C1 segment of cervical spinal cord (tissue), 14 donors: ENCODE measurements at places on chromosomes 5 and 9.

DNA sequence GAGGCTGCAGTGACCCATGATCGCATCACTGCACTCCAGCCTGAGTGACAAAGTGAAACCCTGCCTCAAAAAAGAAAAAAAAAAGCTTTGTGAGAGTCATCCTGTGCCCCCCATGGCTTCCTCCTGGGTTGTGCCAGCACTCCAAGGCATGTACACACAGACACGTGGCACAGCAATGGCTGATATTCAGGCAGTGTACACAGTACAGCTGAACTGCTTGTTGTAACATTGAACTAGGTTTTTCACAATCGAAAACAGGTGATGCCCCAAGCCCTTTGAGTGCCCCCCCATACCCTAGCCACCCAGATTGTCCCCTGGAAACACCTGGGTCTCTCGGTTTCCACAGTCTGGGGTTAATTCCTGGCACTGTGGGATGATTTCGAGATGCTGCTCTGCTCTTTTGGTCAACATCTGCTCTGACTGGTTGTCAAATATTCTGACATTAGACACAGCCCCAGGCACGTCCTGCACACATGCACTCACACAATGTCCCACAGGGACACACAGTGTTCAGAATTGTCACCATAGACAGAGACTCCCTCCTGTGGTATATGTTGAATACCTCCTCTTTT lies 9.2 kb downstream of the SPINK4 start:
- DNase-seq: no peak

GRCh38 chr9:100350188-100350587 lies 2.6 kb downstream of the TEX10 start:
- DNase-seq: no peak

DNA sequence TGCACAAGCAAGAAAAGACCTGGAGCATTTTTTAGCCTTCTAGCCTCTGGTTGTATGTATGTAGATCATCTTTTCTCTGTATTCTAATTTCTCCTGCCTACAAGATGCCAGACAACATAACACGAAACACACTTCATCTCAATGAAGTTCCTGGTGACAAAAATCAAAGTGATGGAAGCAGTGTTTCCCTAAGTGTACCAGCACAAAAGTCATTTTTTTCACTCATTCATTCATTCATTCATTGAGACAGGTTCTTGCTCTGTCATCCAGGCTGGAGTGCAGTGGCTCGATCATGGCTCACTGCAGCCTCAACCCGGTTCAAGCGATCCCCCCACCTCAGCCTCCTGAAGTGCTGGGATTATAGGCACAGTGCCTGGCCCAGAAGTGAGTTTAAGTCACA lies 71.5 kb upstream of the SAP30L start:
- DNase-seq: no peak

GRCh38 chr5:149418910-149419531 lies 39.9 kb upstream of the IL17B start:
- DNase-seq: no peak

DNA sequence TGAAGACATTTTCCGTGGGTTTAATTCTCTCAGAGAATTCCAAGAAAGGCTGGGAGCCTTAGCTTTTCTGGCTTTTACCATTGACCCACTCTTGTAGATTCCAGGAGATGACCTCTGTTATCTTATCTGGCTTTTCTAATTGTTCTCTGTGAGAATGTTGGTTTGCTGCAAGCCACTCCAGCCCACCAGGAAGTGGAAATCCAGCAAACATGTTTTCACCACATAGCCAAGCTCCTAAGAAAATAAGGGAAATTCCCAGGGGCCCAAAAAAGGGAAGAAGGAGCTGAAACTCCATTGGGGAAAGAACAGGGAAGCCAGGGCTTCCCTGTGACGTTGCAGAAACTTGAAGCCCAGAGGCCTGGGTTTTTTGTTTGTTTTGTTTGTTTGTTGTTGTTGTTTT lies 19.7 kb downstream of the GPR107 start:
- DNase-seq: no peak

DNA sequence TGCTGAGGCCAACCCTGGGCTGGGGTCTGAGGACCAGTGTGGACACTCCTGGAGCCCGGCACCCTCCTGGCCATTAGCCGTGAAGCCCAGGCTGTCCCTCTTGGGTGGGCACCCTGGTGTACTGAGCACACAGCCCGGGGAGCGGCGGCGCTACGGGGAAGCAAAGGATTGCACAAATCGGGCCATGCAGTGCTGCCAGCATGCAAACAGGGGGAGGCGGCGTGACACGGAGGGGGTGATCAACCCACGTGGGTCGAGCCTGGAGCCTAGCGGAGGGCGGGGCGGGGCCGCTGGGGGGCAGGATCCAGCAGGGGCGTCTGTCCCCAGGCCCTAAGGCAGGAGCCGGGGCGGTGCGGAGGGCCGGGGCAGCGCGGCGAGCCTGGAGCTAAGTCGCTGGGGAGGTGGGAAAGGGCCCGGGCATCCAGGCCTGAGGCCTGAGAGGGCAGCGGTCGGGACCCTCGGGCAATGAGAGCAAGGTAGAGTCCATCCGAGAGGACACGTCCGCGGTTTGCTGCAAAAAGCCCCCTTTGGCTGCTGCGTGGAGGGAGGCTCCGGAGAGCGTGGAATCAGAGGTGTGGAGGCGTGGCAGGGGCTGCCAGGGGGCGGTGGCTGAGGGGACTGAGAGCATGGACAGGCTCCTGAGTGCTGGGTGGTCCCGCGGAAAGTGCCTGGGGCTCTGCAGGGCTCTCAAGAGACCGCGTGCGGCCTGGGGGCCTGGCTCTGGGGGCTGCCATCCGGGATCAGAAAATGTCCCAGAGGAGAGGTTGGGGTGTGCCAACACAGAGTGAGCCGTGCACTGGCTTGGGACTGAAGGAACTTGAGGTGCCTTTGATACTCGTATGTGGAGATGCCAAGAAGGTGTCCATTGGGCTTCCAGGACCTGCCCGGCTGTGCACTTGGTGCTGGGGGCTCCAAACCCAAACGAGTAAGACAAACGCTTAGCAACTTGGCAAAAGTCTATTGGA lies 94.2 kb downstream of the BARX1 start:
- DNase-seq: no peak

DNA sequence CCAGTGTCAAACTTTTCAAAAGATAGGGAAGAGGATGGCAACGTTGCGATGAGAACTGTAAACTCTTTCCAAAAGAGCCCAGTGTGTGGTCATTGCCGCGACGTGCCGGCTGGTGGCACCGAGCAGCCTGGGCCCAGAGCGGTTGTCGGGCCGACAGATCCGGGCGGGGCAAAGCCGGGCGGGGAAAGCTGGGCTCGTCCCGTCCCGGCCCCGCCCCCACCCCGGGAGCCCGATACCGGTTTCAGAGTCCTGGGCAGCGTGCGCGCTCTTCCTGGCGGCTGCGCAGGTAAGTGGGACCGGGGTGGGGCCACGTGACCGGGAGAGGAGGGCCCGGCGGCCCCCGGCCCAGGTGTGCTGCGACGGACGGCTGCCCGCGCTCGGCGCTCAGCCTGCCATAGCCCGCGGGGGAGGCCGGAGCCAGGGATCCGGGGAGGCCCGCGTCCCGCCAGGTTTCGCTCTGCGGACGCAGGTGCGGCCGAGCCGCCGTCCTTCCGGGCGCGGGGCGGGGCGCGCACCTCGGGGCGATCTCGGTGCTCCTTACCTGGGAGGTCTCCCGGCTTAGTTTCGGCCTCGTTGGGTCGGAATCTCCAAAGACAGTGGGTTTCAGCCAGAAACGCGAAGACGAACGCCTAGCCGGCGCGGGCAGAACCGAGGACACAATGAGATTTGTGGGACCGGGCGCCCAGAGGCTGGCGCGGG lies at the start of gene MARVELD2:
Gene MARVELD2 (plus strand): TSS at position 232 of the 699 bp plus-strand sequence. CDS start 4,270 bp downstream, outside the sequence.
- no peak for DNase-seq

DNA sequence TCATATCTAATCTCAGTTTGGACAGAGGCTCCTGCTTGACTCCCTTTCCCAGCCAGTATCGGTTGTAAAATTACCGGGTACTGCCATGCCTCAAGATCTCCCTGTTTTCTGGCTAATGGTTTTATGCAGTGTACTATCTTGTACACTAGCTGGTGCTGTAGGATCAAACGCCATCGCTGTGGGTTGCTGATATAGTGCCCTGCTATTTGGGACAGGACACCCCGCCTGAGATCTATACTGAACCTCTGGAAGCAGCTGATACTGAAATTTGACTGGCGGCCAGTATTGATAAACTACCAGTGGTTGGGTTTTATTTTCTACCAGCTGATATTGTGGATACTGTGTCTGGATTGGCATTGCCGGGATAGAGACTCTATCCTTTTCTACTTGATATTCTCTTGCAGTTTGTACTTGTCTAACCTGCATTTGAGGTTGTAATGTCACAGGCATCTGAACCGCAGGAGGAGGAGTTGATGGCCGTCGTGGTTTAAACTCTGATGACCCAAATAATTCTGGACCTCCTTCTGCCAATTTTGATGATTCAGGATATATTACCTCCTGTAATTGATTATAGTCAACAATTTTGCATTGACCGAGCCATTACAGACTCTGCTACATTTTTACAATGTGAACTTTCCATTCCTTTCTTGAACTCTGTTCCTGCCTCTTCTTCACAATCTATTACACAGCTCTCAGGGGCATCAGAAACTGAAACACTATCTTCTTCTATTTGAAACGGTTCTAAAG lies 112.5 kb upstream of the LARP1 start:
- no peak for DNase-seq

GRCh38 chr9:75063556-75064305 lies 24.2 kb downstream of the NMRK1 start:
- DNase-seq: no peak

DNA sequence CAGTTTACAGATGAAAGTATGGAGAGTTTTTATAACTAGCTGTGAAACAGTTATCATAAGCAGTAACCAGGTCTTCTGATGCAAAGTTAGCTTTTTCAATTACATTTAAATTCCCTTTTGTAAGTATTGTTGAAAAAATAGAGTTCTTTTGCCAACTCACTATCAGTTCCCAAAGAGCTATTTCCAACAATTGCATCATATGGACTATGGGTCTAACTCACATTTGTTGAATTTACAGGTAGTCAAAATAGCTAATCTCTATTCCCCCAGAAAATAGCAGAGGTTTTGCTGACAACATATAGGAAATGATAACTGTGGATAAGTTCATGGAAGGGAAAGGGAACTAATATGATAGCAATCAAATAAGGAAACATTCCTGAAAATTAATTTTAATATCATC lies 1.4 kb downstream of the SPINK1 start:
- DNase-seq: no peak

GRCh38 chr9:95085036-95085770 lies 232.3 kb downstream of the FANCC start:
- DNase-seq: no peak

DNA sequence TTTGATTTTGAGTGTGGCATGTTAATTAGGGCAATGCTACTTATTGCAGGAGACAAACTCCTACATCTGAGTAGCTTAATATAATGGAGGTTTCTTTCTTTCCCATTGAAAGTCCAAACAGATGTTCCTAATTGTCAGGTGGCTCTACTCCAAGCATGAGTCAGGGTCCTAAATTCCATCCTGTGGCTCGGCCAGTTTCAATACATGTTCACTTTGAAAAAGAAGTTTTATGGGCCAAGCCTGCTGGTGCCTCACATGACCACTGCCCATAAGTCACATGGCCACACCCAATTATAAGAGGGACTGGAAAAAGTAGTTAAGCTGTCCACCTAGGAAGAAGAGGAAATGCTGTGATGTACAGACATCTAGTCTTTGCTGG lies 170.4 kb downstream of the ARRDC3 start:
- no peak for DNase-seq

GRCh38 chr5:181185560-181185959 lies 19.4 kb downstream of the TRIM7 start:
- no peak for DNase-seq

DNA sequence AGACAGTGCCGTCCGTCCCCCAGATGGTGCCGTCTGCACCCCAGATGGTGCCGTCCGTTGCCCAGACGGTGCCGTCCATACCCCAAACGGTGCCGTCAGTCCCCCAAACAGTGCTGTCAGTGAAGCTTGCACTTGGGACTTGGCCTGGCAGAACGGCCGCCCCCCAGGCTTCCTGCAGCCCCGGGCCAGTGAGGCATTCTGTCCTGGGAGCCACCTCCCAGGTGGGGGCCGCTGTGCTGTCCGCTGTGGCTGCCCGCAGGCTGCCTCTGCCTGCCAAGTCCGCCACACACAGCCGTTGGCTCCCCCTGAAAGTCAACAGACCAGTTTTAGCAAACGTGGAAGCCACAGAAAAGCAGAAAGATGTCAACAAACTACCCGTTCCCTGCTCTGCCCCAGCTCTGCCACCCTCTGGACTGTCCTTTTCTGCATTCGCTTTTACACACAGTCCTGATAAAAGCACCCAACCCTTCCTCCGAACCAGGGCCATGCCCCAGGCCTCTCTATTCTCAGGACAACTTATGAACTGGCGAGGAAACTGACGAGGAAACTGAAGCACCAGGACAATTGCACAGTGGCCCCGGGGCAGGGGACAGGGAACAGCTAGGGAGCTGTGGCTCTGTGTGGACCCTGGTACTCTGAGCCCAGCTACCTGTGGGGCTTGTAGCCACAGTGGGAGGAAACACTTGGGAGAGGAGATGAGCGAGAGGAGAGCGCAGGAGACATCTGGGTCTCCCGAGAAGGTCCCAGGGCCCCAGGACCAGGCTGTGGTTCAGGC lies 39.6 kb upstream of the RXRA start:
- DNase-seq: no peak

DNA sequence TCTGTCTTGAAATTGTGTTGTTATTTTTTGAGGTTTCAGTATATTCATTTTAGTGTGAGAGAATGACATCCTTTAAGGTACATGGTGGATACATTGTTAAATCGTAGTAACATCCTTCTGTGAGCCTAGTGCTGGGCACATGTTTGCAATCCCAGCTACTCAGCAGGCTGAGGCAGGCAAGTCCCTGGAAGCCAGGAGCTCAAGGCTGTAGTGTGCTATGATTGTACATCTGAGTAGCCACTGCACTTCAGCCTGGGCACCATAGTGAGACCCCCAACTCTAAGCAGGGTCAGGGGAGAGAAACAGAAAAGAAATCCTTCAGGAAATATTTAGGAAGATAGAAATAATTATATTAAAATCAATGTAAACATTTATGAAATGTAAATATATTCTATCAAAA lies 62.3 kb downstream of the ZCCHC7 start:
- no peak for DNase-seq

DNA sequence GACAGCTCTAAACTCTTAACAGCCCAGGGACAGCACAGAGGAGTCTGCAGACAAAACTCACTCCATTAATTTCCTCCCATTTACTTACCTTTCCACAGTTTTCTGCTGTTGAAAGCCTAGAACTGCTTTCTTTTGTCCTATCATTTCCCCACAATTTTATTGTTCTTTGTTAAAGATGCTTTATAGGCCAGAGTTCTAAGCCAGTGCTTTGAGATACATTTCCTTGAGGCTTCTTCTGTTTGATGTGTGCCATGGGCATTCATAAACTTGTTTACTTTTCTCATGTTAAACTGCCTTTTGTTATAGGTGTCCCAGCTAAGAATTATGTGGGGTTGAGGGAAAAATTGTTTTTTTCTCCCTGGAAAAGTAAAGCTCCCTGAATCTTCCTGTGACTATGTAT lies 25.9 kb upstream of the SUB1 start:
- DNase-seq: no peak

DNA sequence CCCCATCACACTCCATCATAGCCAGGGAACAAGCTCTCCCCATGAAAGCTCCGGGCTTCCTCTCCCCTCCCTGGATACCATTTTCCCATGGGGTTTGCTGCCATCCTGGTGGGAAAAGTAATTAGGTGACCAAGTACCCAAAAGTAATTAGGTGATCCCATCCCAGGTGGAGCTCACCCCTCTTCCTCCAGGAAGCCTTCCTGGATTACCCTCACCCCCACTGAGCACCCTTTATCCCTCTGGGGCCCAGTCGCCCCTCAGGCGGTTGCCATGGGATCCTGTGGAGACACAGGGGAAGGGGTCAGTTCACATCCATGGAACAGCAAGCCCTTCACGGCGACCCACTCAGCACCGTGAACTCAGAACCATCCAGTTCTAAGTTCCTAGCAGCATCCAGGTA lies 74.8 kb upstream of the RAPGEF1 start:
- no peak for DNase-seq
